IMR-90 (cell line): ENCODE measurements at places on chromosomes 13 and 19. TPM values are rescaled to one million over a fixed set of nuclear protein-coding genes. Genes with fewer than 3 reads are reported as not detected.

DNA sequence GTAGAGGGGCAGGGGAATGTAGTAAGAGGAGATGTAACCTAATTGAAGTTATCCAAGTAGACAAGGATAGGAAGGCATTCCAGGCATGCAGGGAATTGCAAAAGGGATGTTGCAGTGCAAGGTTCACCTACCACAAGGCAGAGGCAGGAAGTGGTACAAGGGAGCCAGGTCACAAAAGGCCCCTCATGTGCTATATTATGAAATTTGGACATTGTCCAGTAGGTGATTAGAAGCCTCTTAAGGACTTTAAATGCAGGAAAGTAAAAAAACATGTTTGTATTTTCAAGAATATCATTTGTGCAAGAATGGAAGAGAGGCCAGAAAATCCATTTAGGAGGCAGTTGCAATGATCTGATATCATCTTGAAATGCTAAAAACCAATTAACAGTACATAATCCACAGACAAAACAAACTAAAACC, 111.4 kb downstream of the FRY start:
- peak; percentile 52 for DNase-seq

DNA sequence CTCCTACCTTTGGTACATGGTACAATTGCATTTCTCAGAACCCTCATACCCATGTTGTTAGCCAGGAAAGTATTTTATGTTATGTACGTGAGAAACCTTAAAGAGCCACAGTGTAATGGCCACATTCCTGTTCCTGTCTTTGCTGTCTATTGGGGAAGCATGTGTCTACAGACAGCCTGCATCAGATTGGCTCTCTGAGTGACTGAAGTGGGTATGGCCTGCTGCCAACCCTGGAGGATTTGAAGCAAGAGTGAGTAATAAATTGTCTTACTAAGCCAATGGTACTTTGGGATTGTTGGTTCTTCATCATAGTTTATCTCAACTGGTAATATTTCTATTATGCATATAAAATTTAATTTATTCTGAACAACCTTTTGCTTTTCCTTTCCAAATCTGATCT, 574.1 kb downstream of the LMO7 start:
- no peak for DNase-seq

GRCh38 chr19:49579193-49579592, 1.2 kb downstream of the NOSIP start:
- DNase-seq: no peak

DNA sequence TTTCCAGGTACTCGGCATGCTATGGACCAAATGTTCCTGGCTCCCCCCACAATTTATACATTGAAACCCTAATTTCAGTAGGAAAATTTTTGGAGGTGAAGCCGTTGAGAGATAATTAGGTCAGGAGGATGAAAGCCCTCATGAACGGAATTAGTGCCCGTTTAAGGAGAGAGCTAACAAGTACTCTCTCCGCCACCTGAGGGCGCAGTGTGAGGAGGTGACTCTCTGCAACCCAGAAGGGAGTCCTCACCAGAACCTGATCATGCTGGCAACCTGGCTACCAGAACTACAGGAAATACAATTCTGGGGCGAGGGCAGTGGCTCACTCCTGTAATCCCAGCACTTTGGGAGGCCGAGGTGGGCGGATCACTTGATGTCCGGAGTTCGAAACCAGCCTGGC, 397.8 kb downstream of the SLITRK5 start:
- no peak for DNase-seq

Gene IFNL1
- not detected in 2 replicates for total RNA-seq

- DNase-seq: no peak
Observed at GRCh38 chr13:111007209-111007608, 92.3 kb upstream of the ANKRD10 start.

Gene VAV1
- total RNA-seq: not detected in 2 replicates

Gene PNMA8B
- under 0.01 and 0.18 TPM in 2 replicates for total RNA-seq

Gene PRKCSH
- 36.0 and 55.8 TPM in 2 replicates for total RNA-seq

GRCh38 chr19:3708207-3708931, at the start of gene TJP3:
TJP3 (plus strand) TSS chr19:3708384; CDS start chr19:3728433, 20,049 bp downstream.
- peak; percentile 39 for DNase-seq

GRCh38 chr13:43360892-43361610, 337.7 kb downstream of the DNAJC15 start:
- DNase-seq: peak; percentile 63

Gene TMEM255B
- total RNA-seq: 0.36 and 0.83 TPM in 2 replicates

Gene NTF4
- total RNA-seq: 0.18 TPM in 1 of 2 replicates, not detected in the other

Gene SYDE1
- 18.6 and 19.4 TPM in 2 replicates for total RNA-seq

Gene TYROBP
- not detected in 2 replicates for total RNA-seq

Gene TMEM150B
- not detected in 2 replicates for total RNA-seq

GRCh38 chr19:16285769-16286498, 38.7 kb upstream of the KLF2 start:
- no peak for DNase-seq

DNA sequence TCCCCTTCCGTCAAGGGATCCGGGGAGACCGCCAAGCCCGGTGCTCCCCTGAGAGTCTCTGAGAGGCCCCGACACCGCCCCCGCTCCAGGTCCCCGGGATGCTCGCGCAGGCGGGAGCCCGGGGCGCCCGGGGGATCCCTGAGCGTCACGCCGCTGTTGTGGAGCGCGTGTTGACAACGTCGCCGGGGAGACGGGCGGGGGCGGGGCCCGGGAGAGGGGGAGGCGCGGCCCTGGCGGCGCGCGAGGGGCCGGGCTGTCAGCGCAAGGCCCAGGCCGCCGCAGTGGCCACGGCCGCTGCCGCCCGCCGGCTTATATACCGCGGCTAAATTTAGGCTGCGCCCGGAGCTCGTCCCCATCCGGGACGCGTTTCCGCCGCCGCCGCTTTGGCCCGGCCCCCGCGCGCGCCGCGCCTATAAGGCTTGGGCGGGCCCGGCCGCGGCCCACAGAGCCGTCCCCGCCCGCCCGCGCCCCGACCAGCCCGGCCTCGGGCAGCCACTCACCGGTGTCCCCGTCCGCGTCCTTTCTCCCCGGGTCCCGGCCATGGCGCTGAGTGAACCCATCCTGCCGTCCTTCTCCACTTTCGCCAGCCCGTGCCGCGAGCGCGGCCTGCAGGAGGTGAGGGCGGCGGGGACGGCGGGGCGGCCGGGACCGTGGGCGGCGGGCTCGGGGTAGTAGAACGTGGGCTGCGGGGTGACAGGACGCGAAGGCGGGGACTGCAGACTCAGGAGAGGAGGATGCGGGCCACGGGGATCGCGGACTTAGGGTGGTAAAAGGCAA, at the start of gene KLF2:
KLF2 (plus strand) TSS at position 443 of the 777 bp plus-strand sequence; CDS start at position 541, 98 bp downstream.
- peak; percentile 90 for DNase-seq

Gene VMAC
- 1.4 and 1.7 TPM in 2 replicates for total RNA-seq

Gene PSG3
- total RNA-seq: not detected in 2 replicates

- DNase-seq: no peak
Observed at GRCh38 chr19:1217366-1217765, 11.8 kb downstream of the STK11 start.
